ENCODE measurements at places on chromosomes 16 and 17.

DNA sequence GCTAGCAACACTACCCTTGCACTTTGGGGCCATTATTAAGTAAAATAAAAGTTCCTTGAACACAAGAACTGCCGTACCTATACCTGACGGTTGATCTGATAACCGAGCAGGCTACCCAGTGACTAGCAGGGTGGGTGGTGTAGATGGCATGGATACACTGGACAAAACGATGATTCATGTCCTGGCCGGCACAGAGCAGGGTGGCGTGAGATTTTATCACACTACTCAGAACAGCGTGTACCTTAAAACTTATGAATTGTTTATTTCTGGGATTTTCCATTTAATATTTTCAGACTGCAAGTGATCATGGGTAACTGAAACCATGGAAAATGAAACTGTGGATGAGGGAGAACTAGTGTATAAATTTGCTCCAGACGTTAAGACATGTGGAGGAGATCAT is 41.0 kb upstream of the MSI2 start:
- DNase-seq: no peak

DNA sequence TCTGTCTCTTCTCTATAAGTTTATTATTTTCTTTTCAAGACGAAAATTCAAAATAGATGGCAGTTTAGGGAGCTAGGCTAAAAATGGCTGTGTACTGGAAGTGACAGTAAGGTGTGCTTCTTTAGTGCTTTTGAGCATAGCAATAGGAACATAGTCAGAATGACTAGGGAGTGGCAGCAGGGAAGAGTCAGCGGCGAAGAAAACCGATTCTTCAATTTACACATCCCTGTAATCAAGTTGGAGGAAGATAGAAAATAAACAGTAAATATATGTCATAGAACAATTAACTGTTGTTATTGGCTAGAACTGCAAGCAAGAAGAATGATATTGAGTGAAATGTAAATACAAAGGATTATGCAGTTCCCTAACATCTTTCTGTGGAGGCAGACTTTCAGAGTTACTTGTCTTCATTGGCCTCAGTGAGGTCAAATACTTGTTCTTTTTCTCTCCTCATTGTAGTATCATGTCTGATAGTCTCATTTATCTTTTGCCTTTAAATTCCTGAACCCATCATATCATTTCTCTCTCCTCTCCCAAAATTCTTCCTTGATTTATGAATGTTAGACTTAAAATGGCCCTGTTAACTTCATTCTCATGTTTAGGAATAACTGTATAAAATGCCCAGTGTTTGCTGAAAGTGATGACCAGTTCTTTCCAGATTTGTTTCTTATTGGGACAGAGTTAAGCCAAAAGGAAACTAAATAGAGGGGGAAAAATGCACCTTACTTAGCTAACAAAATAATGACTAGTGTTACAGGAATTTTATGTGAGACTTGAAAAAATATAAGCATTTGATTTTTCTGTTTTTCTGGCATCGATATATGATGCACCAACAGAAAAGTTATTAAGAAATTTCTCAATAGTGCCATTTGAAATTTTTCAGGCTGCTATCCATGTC is 211.4 kb downstream of the BCAS3 start:
- no peak for DNase-seq

DNA sequence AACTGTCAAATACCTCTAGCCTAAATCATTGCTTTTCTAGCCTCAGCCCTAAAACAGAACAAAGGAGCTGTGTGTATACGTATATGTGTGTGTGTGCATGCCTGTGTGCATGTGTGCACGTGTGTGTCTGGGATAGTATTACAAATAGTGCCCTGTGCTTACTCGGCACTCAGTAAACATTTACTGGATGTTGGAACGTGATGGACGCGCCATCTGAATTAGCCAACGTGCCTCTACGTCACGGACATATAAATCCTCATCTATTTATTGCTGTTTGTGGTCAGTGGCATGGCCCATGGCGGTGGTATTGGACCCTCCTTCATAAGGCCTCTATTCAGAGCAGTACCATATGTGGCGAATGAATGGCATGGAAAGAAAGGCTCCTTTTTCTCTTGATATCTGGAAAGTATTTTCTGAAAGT is 37.5 kb downstream of the WWP2 start:
- DNase-seq: no peak

GRCh38 chr17:66425756-66426396 is 123.5 kb downstream of the PRKCA start:
- DNase-seq: no peak

- DNase-seq: no peak
These were observed 20.3 kb downstream of the MPP3 start for GRCh38 chr17:43812396-43813265.

DNA sequence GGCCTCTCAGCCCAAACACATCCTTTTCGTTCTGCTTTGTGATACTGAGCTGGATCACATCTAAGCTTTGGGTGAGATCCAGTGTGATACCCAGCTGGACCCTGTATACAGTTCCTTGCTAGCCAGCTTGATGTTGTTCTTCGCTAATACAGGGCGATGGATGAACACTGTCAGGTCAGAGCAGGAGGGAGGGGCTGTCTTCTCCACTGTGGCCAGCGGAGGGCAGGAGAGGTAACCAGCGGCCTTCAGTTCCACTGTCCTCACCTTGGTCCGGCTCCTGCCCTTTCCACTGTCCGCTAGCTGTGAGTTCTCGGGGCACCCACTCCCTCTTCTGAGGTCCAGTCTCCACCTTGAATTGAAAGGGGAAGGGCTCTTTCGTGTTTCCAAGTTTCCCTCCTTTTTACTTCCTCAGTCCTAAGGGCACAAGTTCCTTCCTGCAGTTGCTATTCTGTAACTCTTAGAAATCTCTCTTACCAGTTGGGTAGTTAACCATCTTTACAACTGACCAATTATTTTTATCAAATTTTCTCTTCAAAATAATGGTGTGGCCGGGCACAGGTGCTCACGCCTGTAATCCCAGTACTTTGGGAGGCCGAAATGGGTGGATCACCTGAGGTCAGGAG is 3.0 kb upstream of the ZNF213 start:
- peak; percentile 60 for DNase-seq
